Thyroid gland (tissue), 4 donors: ENCODE measurements at places on chromosomes 4 and X. TPM values are rescaled to one million over a fixed set of nuclear protein-coding genes. Genes with fewer than 3 reads are reported as not detected.
A peak's percentile ranks its signal among the peaks of the same experiment; 100 is the strongest.

- no peak for DNase-seq
Measured at GRCh38 chr4:38803833-38804653, 548 bp downstream of the TLR1 start.

- peak; percentile 10 for DNase-seq
Measured at GRCh38 chr4:102761296-102761701, 531 bp upstream of the MANBA start.

DNA sequence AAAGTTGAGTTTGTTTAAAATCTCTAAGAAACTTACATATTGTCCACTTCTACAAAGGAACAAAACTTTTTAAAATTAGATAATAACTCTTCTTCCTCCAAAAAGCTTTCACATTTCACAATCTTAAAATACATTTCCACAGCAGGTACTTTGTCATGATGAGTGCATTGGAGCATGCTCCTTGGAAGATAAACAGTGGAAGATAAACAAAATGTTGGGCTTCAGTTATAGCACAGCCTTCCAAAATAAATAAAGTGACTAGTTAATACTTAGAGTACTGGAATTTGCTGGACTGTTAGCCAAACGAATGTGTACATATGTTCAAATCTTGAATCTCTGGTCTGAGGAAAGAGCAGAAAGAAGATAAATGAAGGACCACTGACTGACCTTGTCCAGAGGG lies 54.9 kb upstream of the PDE5A start:
- DNase-seq: no peak

DNA sequence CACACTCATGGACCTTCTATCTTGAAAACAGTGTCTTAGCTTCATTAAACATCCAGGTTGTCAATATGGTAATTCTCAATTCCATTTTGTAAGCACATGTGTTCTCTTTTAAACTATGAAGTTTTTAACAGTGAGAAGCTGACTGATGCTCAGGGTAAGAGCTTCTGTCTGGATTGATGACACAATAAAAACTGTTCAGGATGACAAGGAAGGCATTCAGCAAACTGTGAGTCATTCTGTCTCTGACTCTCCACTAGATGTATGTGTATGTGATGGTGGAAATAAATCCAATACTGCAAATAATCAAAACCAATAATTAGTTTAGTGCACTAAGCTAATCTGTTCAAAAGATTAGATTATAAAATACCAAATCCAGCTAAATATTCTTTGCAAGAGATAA lies 115.3 kb upstream of the ARX start:
- DNase-seq: no peak

DNA sequence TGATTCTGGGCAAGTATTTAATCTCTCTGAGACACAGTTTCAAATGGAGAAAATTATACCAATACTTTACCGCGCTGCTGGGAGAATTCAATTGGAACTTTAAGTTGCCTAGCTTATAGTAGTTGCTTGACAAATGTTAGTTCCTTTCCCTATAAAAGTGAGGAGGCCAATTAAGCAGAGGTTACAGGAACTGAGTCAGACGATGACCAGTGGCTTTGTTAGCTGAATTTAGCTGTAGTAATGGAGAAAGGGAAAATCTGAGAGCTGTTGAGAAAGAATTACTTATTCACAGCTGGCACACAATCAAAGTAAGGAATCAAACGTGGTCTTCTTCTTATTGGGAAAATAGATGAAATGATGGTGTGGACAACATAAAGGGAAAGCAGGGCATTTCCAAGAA lies 29.6 kb downstream of the SMARCA1 start:
- DNase-seq: no peak

DNA sequence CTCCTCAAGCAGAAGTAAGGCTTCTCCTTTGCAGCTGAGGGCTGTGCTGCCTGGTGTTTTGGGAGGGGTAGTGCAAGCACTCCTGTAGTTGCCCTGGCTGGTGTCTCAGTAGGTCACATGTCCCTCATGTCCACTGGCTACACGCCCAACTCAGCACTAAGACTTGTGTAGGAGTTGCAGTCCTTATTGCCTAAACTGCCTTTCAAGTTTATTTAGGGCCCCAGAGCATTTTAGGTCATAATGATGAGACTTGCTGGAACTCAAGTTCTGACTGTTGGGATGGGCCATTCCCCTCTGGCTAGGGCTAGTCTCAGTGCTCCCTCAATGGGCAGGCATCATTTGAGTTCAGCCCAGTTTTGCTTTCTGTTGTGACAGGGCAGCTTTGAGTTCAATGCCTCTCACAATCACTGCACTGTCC lies 44.1 kb downstream of the PPM1K start:
- DNase-seq: peak; percentile 48

GRCh38 chrX:154059729-154060245 lies 37.7 kb downstream of the MECP2 start:
- DNase-seq: no peak

The NDNF gene
- 4.6 TPM for total RNA-seq

DNA sequence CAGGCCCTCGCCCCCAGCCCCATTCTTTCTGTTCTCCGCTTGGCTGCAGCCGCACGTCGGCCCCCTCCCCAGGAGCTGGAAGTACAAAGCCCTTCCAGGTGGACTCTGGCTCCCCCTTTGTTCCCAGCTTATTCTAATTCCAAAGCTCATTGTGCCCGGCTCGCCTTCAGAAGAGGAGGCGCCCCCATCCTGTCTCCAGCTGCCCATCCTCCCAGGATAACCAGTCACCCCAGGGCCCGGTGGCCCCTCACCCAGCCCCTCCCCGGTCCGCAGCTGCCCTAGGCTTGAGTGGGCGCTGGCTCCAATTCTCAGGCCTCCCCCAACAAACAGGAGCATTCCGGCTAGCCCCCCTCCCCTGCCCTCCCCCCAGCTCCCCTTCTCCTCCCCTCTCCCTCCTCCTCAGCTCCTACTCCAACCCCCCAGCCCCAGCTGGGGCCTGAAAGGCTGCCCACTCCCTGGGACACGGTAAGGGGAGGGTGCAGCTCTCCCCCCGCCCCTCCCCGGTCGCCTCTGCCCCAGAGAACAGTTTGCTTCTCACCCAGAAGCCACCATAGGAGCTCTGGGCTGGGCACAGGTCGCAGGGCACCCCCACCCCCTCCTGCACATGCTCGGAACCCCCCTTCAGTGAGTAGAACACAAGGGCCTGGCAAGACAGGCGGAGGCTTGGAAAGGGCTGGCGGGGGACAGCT lies 3.1 kb upstream of the SLC6A8 start:
- DNase-seq: no peak

- no peak for DNase-seq
Measured at GRCh38 chr4:112173593-112174558, 28.6 kb downstream of the FAM241A start.

GRCh38 chrX:5857232-5857631 lies 371.4 kb downstream of the NLGN4X start:
- DNase-seq: no peak

GRCh38 chr4:148061795-148062194 lies 329.9 kb downstream of the ARHGAP10 start:
- no peak for DNase-seq

- DNase-seq: no peak
Measured at GRCh38 chr4:2436761-2437474, 18.2 kb downstream of the CFAP99 start.

DNA sequence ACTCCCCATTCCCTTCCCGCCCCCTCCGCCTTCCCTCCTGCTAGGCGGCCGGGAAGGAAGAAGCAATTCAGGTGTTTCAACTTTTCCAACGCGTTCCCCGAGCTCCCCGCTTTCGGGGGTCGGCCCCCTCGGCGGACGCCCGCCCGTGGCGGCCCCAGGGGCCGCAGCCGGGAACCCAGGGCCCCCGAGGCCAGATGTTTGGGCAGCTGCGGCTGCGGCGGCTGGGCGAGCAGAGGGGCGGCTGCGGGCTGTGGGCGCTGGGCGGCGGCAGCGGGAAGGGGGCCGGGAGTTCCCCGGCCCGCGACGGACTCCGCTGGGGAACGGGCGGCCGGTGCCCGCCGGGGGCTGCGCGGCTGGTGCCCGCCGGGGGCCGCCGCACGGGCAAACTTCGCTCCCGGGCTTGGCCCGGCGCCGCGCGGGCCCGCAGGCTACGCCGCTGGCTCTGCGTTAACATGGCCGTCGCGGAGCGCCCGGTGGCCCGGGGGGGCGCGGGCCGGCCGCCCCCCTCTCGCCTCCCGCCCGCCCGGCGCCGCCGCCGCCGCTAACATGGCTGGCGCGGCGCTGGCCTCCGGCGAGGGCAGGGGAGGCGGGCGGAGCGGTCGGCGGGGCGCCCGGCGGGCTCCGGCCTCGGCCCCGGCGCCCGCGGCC lies 510 bp downstream of the HMGB3 start:
- DNase-seq: no peak

- DNase-seq: no peak
Measured at GRCh38 chr4:6449746-6450369, 22.6 kb downstream of the PPP2R2C start.

DNA sequence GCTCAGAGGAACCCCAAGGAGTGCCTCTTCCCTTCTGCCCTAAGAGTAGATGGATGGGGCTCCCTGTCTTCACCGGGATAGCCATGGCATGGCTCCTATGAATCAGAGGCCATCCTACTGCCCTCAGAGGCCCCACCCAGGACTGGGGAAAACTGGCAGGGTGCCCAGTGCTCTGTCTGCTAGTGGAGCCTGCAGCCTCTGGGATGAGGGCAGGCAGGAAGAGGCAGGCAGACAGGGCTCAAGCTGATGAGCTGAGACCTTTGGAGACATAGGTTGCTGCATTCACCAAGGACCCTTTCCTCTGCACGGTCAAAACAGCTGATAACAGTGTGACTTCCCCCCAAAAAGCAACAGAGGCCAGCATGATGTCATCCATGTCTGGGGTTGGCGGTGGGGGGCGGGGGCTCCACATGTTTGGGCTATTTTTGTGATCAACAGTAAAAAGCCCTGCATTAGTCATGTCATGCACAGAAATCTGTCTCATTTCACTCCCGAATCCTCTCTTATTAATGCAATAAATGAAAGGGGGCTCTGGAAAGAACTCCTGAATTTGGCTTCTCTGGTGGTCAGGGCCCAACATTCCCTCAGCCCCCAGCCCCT lies 207.6 kb upstream of the MAMLD1 start:
- no peak for DNase-seq

DNA sequence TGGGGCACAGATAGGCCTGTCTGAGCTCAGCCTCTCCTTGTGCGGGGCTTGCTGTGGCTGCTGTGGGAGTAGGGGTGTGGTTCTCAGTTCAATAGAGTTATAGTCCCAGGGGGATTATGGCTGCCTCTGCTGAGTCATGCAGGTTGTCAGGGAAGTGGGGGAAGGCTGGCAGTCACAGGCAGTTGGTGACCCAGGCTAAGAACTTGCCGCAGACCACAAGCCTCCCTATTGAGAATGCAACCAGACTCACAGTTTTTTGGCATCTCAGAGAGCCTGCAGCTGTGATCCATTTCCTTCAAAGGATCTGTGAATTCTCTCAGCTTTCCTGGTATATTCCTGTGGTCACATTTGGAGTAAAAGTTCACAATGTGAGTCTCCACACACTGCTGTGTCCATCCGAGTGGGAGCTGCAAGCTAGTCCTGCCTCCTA lies 364.9 kb downstream of the ZNF674 start:
- peak; percentile 2 for DNase-seq

DNA sequence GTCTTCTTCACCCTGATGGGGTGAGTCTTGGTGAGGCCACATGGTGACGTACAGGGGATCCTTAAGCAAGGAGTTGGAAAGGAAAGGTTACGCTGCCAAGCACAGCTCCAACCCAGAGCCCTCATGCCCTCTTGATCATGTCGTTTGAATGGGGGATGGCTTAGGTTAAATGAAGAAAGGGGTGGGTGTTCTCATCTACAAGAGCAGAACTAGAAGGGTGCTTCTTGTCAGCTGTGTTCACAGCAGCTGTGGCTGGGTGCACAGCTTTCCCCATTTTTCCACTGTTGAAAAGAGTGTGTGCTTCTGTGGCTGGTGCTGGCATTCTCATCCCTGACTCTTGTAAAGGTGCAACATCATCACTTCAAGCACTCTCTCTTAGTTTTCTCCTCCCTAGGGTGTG lies 15.5 kb upstream of the SCRG1 start:
- DNase-seq: no peak

GRCh38 chr4:43253541-43253940 lies 361.0 kb downstream of the GRXCR1 start:
- DNase-seq: no peak

DNA sequence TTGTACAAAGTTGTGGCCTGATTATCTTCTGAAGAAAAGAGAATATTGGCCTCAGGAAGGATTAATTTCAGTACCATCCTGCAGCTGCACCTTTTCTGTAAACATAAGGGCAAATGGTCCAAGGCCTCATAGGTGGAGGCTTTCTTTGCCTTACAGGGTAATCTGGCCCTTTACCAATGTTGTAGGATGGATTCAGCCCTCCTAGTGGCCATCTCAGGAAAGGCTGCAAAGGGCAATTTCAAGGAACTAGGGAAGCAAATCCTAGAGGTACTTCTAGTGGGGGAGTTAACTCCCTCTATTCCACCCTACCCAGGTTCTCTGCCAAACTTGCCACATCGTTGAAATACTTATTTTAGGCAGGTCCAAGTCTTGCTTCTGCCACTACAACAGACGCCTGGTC lies 57.6 kb downstream of the UGT2B11 start:
- DNase-seq: no peak

DNA sequence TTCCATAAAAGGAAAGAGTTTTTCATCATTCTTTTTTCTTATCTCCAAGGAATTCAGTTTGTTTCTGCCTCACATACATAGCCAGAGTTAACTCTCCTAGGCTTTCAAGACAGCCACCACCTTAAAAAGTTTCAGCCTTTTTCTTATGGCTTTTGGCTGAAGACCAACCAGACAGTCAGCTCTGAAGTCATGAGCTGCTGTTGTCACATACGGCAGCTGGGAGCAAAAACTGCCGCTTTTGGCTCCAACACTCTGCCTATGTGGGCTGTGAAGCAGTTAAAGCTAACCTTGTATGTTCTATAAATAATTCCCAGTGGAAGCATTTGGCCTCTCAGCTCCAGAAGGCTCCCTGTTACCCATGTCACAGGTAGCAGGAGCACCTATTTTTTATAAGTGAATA lies 104.1 kb downstream of the KLHL4 start:
- DNase-seq: no peak

DNA sequence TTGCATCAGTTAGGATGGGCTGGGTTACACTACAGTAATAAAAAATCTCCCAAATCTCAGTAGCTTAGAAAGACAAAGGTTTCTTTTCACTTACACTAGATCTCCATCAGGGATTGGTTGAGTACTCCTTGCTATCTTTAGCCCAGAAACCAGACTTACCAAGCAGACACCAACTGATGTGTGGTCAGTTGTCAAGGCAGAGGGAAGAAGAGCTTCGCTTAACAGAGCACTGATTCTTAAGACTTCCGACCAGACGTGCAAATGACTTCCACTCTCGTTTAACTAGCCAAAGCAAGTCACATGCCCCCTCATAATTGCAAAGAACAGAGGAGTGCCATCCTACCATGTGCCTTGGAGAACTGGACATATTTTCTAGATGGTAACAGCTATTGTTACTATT lies 5.7 kb upstream of the ZNF518B start:
- DNase-seq: no peak

DNA sequence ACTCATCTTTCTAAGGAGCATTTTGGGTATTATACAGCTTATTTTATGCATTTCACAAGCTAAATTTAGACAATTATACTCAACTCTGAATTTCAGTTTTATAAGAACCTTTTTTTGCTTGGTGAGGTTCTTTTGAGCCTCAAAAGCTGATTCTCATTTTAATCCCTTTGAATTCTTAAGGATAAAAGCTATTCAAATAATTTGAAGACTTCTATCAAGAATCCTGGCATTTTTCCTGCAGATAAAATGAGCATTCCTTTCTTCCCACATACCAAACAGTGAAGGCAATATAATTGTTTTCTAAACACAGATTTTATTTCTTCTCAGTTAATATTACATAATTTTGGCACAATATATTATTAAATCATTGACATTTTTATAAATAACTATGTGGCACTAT lies 118.4 kb upstream of the GPM6A start:
- DNase-seq: no peak

GRCh38 chr4:10898072-10898471 lies 213.5 kb upstream of the CLNK start:
- no peak for DNase-seq
